ENCODE measurements at places on chromosomes 7 and 10.

- DNase-seq: no peak
These were observed 29.4 kb upstream of the RAPGEF5 start for GRCh38 chr7:22386206-22386858.

DNA sequence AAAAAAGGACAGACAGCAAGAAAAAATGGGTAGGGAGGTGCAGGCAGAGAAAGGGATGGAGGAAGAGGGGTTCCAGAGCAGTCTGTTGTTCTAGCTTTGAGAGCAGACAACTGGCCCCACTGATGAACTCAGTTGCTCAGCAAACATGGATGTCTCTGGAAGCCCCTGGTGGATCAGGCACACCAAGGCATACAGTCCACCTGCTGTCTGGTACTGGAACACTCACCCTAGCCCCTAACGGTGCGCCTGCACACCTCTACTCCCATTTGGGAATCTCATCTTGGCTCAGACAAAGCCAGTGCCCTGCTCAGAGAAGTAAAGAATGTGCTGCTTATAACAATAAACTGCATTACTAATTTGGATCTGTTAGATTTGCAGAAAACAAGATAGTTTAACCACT, 7.7 kb downstream of the MACROH2A2 start:
- DNase-seq: no peak

- no peak for DNase-seq
These were observed 645.2 kb upstream of the IGFBP3 start for GRCh38 chr7:46566097-46566774.

DNA sequence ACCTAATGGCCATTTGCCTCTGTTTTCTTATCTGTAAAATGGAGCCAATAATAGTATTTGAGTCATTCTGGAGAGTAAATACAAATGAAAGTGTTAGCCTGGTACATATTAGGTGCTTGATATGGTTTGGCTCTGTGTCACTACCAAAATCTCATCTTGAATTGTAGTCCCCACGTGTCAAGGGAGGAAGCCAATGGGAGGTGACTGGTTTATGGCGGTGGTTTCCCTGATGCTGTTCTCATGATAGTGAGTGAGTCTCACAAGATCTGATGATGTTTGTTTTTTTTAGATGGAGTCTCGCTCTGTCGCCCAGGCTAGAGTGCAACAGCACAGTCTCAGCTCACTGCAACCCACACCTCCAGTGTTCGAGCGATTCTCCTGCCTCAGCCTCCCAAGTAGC, 194.0 kb upstream of the SEMA3E start:
- DNase-seq: no peak

- DNase-seq: peak; percentile 16
These were observed 4.5 kb upstream of the SEMA3D start for GRCh38 chr7:85191383-85191782.

- DNase-seq: no peak
These were observed 205.1 kb downstream of the RAPGEF5 start for GRCh38 chr7:22151901-22152300.

DNA sequence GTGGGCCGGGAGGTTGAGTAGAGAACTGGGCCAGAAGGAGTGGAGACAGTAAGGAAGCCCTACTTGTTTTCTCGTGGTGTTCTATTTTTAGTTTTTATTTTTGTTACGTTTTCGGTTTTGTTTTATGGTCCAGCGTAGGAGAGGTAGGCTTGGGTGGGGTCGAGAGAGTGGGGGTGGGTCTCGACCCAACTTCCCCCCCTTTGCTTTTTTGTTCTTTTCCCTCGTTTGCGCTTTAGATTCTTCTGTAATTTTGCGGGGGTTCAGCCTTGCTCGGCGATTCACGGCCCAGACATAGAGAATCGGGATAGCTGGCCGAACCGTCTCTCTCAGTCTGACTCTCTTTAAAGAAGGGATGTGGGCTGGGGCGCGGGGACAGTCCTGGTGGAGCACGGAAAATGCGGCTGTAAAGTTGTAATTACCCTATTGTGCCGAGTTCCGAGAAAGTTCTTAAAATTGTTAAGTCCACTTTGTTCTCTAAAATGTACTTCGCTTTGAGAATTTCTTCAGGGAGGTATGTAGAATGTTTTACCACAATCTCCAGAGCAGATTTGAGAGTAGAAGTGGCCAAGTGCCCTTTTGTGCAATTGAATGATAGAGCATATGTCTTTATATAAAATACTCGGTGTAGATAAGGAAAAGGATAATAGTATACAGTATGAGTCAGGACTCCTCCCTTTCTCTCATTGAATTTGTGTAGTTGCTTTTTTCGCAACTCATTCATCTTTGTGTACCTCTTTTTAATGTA, 816 bp downstream of the DMTF1 start:
- DNase-seq: no peak

DNA sequence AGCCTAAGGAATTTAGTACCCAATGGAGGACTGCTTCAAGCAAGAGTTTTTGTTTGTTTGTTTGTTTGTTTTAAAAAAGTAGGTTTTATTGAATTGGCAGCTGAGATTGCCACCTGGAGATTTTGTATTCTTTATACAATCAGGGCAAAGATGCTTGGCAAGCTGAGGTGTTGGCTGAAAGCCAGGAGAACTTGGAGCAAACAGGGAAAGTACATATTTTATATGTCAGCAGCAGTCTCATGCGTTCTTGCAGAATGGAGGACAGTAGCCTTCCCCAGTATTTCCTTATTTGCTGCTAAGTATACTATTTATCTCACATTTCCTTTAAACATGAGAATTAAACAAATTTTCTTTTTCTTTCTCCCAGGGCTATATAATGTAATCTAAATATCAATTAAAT, 22.6 kb upstream of the ICA1 start:
- DNase-seq: no peak

DNA sequence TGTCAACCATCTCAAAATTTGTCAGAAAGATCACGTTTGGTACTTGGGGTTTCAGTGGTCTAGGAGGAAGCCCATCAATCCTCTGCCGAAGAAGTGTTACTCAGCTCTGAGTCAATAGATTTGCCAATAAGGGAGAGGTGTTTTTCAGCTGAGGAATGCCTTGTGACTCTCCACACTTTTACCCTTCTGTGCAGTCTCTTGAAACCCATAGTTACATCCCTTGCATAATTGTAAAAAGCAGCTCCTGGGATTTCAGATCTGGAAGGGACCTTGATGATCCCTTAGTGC, 47.5 kb downstream of the INSYN2A start:
- DNase-seq: no peak

- no peak for DNase-seq
These were observed 367.0 kb upstream of the MGMT start for GRCh38 chr10:129099992-129100391.

GRCh38 chr7:5408777-5409176, 14.9 kb downstream of the TNRC18 start:
- DNase-seq: no peak

GRCh38 chr7:95469187-95469586, 16.6 kb upstream of the ASB4 start:
- DNase-seq: peak; percentile 47

DNA sequence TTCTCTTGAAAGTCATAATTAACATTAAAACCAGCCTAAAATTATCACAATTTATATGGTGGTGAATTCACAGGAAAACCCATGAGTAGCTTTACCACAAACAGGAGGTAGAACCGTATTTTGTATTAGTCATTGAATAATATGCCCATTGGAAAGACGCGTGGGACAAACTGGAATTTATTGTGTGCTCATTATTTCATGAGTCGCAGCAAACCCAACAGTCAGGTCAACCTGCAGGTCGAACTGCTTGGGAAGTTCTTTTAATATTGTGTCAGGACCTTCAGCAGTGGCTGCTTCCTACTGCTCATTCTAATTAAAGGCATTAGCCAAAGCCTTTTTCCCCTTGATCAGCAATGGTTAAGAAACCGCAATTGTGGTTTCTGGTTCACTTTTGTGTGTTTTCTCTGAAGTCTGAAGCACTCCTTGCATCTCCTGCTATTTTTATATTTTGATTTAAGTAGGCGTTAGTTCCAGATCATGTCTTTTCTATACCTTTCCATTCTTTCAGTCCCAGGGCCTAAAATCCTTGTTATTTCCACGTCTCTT, 100.1 kb downstream of the RAB11FIP2 start:
- no peak for DNase-seq

DNA sequence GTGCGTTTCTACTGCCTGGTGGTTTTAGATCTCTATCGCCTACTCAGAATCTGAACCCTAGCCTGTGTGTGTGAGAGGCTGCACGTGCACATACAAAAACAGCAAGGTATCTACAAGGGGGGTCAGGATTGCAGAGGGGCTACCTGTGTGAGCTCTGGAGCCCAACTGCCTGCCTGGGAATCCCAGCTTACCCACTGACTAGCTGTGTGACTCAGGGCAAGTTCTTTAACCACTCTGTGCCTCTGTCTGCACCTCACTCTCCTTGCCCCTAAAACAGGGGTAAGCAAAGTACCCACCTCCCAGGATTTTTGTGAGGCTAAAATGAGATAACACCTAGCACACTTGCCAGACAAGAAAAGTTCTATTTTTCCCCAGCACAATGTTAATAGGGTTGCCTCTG, 32.5 kb downstream of the DLG5 start:
- no peak for DNase-seq

DNA sequence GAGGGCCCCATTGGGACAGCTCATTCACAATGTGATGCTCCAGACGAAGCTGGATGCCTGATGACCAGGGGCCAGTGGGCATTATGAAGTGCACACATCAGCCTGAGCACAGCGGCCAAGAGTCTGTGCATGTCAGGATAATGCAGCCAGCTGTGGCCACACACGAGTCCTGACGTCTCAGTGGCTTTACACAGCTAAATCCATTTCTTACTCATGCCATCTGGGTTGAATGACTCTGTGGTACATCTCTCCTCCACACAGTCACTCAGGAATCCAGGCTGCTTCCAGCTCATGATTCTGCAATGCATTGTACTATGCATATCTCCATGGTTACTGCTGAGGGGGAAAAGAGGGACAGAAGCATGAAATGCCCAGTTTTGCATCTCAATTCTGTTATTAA, 123.6 kb downstream of the PRLHR start:
- no peak for DNase-seq

- no peak for DNase-seq
These were observed 3.6 kb downstream of the CLDN15 start for GRCh38 chr7:101233907-101234547.

GRCh38 chr10:50395271-50395670, 144.0 kb upstream of the ASAH2 start:
- DNase-seq: no peak

DNA sequence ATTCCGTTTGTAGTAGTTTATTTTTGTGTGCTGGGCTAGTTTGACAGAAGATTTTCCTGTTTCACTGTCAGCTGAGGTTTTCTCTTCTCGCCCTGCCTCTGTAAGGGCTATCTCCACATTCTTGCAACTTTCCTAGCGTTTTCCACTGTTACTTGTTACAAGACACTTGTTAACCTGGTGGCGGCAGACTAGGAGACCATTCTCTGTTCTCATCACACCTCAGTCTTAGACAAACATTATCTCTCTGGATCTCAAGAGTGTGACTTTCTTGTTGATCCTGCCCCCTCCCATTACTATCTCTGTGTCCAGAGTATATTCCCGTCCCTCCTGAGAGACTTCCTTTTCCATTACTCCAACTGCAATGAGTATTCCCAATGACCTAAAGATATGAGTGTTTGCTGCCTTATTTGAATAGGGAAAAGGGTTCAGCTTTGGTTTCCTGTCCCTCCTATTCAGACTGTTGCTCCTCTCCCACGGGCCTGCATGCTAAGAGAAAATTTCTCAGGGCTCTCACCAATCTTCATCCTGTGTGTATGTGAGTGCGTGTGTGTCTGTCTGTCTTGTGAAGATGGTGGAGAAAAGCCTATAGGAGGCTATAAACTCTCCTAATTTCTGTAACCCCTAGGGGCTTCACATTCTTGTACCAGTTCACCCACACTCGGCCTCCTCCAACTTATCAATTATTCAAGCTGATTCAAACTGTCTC, 722.4 kb upstream of the POT1 start:
- no peak for DNase-seq

GRCh38 chr10:88439932-88440331, 143.2 kb downstream of the RNLS start:
- DNase-seq: no peak

- DNase-seq: no peak
These were observed 6.1 kb upstream of the CREB5 start for GRCh38 chr7:28406192-28406591.

GRCh38 chr10:114662646-114663217, 4.7 kb upstream of the ABLIM1 start:
- no peak for DNase-seq

DNA sequence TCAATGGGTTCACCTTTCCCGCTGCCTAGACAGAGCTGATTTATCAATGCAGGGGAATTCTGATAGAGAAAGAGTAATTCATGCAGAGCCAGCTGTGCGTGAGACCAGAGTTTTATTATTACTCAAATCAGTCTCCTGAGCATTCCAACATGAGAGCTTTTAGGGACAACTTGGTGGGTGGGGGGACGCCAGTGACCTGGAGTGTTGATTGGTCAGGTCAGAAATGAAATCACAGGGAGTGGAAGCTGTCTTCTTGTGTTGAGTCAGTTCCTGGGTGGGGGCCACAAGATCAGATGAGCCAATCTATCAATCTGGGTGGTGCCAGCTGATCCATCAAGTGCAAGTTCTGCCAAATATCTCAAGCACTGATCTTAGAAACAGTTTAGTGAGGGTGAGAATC, 99.0 kb upstream of the CAV2 start:
- DNase-seq: no peak

- DNase-seq: no peak
These were observed 101.3 kb downstream of the CHRM2 start for GRCh38 chr7:136969761-136970160.

GRCh38 chr7:36215457-36215765, 62.4 kb downstream of the EEPD1 start:
- DNase-seq: no peak

DNA sequence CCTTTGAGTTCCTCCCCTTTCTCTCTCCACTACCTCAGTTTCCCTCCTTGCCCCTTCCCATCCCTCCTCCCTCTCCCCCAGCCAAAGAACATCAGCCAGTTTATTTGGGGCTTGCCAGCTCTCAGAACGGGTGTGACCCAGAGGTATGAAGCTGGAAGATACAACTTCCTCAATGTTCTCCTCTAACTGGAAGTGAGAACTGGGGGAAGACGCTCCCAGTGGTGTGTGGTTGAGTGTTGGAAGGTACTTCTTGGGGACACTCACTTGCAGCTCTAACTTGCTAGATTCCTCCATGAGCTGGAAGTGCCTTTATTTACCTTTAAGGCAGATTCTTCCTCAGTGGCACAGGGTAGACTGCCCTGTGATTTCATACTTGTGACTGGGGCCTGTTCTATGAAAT, 110.5 kb upstream of the HABP2 start:
- no peak for DNase-seq

DNA sequence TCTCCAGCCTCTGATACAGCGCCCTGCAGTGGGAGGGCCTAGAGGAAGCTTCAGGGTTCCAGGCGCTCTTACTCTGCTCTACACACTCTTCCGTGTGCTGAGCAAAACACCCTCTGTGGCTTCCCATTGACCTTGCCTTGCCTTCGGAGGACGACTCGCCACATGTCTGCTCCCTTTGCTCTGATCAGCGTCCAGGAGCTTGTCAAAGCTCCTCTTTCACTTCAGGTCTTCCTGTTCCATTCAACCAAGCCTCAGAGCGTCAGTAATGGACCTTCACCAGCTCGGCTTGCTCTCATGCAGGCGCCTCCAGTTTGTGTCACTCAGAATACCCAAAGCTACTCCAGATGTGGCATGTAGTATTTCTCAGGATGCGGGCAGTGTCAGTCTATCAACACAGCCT, 173.9 kb downstream of the ARID5B start:
- DNase-seq: no peak

GRCh38 chr7:155188821-155189581, 108.7 kb upstream of the INSIG1 start:
- DNase-seq: no peak

- DNase-seq: peak; percentile 1
These were observed 1.8 kb downstream of the PFKP start for GRCh38 chr10:3068968-3069737.

Measured in NCI-H1930 (cell line).